ENCODE measurements at places on chromosomes 5 and 9.

DNA sequence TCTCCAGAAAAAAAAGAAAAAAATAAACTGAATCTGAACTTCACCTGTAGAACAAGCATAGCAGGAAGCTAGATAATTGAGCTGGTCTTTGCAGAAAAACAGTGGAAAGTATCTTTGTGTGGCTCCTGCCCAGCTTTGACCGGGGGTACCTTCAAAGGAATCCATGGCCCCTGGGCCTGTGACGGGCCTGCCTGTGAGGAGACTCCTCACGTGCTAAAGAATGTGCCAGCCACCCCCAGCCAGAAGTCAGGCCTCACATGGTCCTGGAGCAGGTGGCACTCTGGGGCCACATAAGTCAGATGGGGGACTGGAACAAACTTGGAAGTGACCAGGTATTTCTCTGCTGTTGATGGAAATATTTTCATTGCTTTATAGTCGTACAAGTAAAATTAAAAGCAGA, 4.1 kb downstream of the NDUFS6 start:
- no peak for DNase-seq

DNA sequence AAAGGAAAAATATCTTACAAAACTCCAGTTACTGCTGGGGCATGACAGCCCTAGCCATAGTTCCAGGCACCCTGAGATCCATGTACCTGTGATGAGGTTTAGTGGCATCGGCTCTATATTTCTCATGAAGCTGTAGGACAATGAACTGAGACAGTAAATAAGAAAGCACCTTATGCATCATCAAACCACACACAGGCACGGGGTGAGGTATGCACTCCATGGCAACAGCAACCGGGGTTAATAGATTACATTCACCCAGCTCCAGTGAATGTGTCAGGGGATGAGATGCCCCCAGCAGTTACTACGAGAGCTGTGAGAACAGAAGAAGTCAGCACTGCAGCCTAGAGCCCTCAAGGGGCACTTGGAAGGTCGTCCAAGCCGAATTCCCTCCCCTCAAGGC, 162.0 kb upstream of the S1PR3 start:
- DNase-seq = no peak

DNA sequence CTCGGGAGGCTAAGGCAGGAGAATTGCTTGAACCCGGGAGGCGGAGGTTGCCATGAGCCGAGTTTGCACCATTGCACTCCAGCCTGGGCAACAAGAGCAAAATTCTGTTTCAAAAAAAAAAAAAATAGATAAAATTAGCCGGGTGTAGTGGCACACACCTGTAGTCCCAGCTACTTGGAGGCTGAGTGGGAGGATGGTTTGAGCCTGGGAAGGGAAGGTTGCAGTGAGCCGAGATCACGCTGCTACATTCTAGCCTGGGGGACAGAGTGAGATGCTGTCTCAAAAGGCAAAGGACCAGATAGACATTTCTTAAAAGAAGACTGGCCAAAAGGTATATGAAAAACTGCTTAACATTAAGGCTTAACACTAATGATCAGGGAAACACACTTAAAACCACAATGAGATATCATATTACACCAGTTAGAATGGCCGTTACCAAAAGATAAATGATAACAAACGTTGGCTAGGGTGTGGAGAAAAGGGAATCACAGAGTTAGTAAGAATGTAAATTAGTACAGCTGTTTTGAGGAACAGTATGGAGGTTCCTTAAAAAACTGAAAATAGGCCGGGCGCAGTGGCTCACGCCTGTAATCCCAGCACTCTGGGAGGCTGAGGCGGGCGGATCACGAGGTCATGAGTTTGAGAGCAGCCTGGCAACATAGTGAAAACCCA, 10.1 kb upstream of the MARVELD2 start:
- no peak for DNase-seq

DNA sequence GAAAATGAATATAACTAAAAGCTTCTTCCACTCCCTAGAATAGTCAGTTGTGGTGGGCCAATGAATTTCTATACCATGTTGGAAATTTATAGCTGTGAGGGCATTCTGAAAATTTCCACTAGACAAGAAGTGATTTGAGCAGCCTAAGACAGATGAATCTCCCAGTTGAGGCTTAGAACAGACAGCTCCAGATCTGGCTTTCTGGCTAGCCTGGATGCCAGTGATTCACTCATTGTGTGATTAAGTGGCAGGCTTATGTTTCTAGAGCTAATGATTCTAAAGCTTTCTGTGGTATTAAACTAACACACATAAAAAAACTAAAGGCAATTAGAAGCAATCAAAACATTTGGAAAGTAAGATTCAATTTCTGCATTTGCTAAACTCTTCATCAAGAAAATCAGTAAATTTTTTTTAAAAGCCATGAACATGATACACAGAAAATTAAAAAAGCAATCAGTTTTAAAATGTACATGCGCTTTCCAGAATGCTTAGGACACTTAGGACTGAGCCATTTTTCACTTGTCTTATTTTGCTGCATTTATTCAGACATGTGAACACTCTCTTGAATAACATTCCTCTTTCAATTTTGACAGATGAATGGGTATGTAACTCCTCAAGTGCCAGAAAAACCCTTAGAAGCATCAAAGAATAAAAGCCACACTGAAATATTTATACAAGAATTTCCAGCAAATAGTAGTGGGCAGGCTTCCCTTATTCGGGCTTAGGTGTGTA, 100.5 kb upstream of the GNAQ start:
- DNase-seq = no peak

DNA sequence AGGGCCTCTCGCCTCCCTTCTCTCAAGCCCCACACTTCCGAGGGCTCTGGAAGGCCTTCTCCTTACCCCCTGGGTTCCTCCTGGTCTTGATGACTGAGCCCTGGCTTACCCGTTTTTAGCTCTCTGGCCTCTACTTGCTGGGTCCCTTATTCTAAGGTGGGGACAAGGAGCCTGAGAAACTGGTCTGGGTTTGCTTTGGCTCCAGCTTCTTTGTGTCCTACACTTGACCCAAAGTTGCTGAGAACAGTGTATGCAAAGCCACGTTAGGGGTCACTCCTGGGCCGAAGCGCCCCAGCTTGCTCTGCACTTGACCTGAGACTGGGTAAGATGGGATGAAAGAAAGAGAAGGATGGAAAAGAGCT, 788 bp downstream of the ZNF346 start:
- DNase-seq = no peak

All from CD4-positive, alpha-beta T cell treated with Interleukin-2 at 100 ng/mL for 4 hours (primary cell).